ENCODE measurements at places on chromosomes 7 and 10.
A peak's percentile ranks its signal among the peaks of the same experiment; 100 is the strongest.

GRCh38 chr10:10699427-10699826, 318.2 kb upstream of the CELF2 start:
- DNase-seq = no peak

DNA sequence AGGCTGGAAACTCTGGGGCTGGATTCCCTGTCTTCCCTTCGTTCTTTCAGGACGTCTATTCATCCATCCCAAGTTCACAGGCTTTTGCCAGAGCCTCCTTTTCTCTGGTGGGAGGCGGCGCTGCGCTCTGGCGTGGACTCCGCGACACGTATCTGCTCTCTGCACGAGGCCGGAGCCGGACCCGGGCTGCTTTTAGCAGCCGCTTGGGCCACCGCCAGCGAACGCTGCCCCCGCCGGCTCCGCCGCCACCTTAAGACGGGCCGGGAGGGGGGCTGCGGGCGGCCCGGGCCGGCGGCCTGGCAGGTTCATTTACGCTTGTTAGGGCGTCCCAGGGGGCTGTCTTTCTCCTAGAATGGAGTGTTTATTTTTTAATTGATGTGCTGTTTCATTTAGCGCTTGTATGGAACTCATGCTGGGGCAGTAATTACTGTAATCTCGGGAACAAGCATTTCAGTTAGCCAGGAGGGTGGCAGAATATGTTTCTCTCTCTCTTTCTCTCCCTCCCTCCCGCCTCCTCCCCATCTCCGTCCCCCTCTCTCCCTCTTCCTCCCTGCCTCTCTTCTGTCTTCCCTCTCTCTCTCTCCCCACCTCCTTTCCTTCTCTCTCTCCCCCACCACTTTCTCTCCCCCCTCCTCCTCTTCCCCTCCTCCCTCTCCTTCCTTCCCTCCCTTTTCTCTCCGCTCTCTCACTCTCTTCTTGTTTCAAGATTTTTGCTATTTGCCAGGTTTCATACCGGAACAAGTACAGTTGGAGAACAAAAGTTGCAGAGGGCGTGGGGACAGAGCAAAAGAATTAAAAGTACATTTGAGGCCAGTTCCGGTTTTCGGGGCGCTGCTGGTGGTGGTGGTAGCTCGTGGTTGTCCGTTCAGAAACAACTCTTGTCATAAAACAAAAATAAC, 1.3 kb upstream of the FZD8 start:
- peak; percentile 67 for DNase-seq

- DNase-seq = no peak
Observed at GRCh38 chr10:132101529-132101928, 35.8 kb downstream of the JAKMIP3 start.

GRCh38 chr7:26398427-26398755, 106.7 kb downstream of the SNX10 start:
- peak; percentile 65 for DNase-seq

GRCh38 chr7:94701555-94701973, 45.6 kb upstream of the SGCE start:
- DNase-seq = no peak

GRCh38 chr10:132515811-132516726, 21.5 kb upstream of the INPP5A start:
- DNase-seq = no peak

DNA sequence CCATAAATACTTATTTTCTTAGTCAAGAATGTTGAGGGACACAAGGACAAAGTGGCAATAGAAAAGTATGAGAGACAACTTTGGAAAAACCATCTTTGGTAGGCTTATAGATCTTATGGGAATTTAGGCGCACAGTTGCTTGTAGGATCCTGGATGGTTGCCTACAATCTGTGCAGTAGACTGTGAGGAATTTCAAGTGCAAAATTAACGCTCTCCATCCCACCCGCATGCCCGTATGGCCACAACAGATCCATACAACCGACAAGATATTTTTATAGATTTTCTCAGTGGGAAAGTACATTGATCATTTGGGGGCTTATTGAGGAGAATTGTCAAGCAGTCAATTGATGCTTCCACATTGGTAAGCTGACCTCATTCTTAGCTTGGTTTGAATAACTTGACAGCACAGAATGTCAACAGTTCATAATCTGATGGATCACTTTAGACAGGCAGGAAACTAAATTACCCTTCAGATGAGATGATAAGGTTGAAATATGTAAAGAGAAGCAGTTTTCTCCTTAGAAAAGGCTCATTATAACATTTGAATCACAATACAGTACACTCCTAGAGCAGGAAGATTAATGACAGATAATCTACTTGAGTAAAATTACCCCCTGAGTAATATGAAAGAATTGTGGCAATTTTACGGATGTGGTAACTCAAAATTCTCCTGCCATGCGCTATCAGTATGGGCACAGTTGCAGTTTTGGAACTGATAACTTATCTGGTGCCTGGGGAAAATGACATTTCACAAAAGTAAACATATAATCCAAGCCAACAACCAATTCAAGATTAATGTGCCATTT, 479.7 kb downstream of the KIF20B start:
- no peak for DNase-seq

DNA sequence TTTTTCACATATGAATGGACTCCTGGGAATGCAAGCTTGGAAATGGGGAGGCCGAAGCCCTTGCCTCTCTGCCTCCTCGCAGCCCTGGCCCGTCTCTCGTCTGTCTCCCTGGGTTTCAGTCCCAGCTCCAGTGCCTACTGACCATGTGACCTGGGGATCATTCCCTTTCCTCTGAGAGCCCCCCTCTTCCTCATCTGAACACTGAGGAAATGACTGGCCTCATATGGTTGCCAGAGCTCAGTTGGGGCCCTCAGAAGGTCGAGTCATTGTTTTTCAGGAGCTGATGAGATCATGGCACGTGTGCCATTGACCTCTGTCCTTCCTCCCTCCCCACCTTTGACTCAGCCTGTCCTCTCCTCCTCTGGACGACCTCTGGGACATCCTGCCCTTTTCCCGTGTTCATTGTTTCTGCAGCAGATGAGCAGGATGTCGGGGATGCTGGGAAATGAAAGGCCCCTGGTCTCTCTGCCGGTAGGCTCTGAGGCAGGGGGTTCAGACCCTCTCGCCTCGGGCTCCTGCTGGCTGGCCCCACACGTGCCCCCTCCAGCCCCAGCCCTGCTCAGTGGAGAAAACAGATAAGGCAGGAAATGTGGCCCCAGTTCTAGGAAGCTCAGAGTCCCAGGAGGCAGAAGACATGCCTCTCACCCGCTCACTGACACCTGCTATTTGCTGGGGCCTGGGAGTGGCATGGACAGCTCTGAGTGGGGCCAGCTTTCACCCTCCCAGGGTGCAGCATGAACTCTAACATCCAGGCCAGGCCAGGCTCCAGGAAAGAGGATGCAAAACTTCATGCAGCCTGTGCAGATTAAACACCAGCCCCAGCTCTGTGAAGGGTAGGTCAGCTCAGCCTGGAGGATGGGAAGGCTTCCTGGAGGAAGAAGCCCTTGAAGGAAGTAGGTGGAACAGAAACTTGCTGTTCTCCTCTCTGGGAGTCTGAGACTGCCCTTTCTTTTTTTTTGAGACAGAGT, 8.3 kb upstream of the PPP1R35 start:
- no peak for DNase-seq

DNA sequence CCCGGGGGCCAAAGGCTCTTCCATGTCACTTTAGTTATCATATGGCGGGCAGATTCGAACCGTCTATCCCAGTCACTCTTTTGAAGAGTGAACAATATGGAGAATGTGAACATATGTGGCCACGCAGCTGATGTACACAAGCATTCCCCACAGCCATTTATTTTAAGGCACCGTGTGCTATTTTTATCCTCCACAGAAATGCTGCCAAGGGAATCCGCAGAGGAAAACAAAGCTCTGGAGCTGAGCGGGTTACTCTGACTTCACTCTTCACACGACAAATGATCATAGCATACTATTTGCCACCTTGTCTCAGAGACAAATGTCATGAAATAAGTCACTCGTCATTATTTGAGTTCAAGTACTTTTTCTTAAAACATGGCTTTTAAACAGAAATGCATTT, 100.3 kb downstream of the CTBP2 start:
- DNase-seq = no peak

DNA sequence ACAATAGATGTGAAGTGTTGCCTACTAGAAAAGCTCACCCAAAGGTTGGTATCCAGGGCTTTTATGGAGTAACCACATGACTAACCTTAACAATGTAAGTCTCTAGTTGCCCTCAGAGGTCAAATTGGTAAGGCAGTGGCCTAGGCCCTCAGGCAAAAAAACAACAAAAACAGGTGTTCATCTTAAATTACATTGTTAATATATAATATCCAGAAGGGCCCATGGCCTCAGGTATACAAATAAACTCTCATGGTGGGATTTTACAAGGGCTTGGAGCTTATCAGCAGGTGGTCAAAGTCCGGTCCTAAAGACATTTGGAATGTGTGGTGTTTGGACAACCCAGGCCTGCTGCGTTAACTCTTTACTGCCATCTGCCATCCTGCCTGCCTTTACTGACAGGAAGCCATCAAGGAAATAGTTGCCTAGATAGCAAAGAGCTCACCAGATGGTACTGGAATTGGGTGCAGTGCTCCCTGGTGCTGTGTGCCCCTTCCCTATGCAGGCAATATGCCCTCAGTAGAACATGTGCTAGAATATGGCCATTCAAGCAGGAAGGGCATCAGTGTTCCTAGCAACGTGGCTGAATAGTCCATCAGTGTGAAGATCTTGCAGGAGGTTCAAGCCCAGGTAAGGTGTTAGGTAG, 36.2 kb downstream of the TOMM7 start:
- DNase-seq = peak; percentile 73

- DNase-seq = no peak
Observed at GRCh38 chr7:32161708-32162107, 91.5 kb upstream of the PDE1C start.

- peak; percentile 90 for DNase-seq
Observed at GRCh38 chr7:104412911-104413310, 84.5 kb downstream of the LHFPL3 start.

DNA sequence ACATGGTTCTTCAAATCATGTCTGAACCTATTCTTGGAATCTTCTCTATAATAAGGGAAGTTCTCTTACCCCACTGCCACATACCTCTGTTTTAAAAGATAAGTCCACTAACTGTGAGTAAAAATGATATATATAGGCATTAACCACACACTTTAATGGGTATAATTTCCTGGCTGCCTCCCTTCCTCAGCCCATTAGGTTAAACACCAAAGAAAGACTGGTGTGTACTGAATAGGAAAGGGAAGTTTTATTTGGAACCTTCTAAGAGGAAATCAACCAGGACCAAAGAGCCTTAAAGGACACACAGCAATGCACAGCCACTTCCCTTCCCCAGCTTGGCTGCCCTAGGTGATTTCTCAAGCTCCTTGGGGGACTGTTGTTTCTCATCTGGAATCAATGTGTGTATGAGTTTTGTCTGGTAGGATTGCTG, 5.0 kb upstream of the WBP1L start:
- DNase-seq = no peak

GRCh38 chr7:135143885-135144668, 3.8 kb upstream of the TMEM140 start:
- no peak for DNase-seq

DNA sequence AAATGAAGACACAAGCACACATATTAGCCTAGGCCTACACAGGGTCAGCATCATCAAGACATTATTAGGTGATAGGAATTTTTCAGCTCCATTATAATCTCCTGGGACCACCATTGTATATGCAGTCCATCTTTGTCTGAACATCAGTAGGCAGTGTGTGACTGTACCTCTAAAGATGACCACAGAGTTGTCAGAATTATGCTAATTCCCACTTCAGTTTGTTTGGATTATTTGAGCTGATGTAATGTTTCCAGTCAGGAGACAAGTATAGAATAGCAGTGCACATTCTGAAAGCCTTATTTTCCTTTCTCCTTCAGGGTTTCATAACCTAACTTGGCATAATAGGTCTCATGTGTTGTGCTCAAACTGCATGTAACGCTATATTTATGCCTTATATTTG, 306.4 kb downstream of the NXPH1 start:
- no peak for DNase-seq

DNA sequence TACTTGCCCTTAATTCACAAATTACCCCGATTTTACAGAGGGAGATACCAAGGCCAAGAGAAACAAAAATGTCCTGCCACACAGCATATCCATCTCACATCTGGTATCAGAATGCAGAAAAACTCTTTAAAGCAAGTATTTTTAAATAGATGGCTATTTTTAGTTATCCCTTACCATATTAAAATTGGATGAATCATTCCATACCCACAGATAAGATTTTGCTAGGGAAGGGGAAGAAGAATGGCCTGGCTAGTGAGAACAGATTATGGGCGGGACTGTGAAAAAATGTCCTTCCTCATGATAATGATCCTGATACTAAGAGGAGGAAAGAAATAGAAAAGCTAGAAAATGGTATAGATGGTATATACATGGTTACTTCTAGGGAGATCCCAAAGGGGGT, 80.6 kb upstream of the GATAD1 start:
- DNase-seq = no peak

- DNase-seq = no peak
Observed at GRCh38 chr7:35761871-35762677, 38.8 kb upstream of the SEPTIN7 start.

GRCh38 chr7:47887016-47887640, 61.1 kb downstream of the PKD1L1 start:
- DNase-seq = no peak

DNA sequence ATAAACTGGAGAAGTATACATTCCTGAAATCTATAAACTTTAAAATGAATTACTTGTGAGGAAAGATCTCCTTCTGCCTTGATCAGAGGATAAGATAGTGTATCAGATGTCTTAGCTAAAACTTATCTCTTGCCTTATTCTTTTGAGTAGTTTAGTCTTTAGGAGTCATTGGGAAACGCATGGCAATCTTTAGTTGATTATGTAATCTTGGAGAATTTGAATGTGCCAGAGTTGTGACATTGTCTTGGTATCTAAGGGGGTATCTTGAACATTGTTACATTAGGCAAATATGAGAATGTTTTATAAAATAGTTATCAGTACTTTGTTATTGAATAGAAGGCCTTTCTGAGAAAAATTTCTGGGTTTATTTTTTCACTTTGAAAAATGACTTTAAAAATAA, 61.6 kb upstream of the ADRA2A start:
- no peak for DNase-seq

GRCh38 chr10:24685958-24686540, 37.6 kb downstream of the ARHGAP21 start:
- DNase-seq = no peak

DNA sequence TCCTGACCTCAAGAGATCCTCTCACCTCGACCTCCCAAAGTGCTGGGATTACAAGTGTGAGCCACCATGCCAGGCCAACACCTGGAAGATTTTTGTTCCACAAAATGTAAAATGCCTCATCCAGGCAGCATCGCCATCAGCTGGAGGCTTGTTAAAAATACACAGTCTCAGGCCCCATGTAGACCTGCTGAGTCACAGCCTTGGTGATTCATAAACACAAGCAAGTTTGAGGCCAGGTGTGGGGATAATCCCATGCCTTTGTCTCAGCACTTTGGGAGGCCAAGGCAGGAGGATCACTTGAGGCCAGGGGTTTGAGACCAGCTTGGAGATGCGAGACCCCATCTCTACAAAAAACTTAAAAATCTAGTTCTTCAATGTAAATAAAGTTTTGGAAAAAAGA, 49.1 kb upstream of the FOXK1 start:
- no peak for DNase-seq

GRCh38 chr7:116614499-116615262, 57.3 kb upstream of the MET start:
- DNase-seq = no peak
